GM23338 (cell line): ENCODE measurements at places on chromosomes 2 and 18. TPM values are rescaled to one million over a fixed set of nuclear protein-coding genes. Genes with fewer than 3 reads are reported as not detected.

DNA sequence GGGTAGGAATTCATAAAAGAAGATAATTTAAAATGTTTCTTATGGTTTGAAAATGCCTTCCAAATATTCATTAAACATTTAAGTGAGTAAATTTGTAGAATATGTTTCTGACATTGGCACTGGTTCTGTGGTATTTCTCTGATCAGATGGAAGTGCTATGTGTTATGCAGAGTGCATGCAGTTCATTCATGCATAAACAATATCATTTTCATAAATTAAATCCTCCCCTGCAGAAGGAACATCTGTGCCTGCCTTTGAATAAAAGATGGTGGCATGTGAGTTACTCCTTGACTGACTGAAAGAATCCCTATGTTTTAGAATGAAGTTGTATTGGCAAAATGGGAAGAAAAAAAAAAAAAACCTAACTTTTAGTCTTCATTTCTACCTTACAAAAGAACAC, 5.9 kb downstream of the NEUROD1 start:
- no peak for DNase-seq
- H3K4me1 ChIP-seq, result peaks cover 9% of the 10 kb centered on the region
- peaks cover 88% of the 10 kb centered on the region for H3K27me3 ChIP-seq
- H3K36me3 ChIP-seq, result no peaks in the 10 kb centered on the region
- H3K4me3 ChIP-seq, result no peak overlapping the region
- no peak overlapping the region for H3K27ac ChIP-seq

- no peaks in the 10 kb centered on the region for H3K36me3 ChIP-seq
- H3K27me3 ChIP-seq, result no peaks in the 10 kb centered on the region
- DNase-seq, result no peak
- no peak overlapping the region for H3K27ac ChIP-seq
- no peak overlapping the region for H3K4me3 ChIP-seq
These were observed 38.0 kb downstream of the KYNU start for GRCh38 chr2:142915502-142915901.

DNA sequence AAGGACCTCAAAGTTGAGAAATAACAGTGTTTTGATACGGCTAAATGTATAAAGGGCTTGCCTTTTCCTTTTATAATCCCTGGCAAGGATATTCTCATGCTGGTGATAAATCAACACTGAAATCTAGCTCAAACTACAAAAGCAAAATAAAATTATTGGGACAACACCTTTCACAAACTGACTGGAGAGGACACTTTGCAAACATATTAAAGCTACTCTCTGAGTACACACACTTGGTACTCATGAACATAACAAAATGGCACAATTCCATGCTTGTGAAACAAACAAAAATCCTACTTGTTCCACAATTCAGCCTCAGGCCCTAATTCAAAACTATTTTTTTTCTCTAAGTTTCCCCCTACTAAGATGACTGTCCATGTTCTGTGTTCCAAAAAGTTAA, 305.8 kb downstream of the ETAA1 start:
- no peaks in the 10 kb centered on the region for H3K4me1 ChIP-seq
- H3K27ac ChIP-seq, result no peak overlapping the region
- no peak overlapping the region for H3K4me3 ChIP-seq
- H3K36me3 ChIP-seq, result no peaks in the 10 kb centered on the region

DNA sequence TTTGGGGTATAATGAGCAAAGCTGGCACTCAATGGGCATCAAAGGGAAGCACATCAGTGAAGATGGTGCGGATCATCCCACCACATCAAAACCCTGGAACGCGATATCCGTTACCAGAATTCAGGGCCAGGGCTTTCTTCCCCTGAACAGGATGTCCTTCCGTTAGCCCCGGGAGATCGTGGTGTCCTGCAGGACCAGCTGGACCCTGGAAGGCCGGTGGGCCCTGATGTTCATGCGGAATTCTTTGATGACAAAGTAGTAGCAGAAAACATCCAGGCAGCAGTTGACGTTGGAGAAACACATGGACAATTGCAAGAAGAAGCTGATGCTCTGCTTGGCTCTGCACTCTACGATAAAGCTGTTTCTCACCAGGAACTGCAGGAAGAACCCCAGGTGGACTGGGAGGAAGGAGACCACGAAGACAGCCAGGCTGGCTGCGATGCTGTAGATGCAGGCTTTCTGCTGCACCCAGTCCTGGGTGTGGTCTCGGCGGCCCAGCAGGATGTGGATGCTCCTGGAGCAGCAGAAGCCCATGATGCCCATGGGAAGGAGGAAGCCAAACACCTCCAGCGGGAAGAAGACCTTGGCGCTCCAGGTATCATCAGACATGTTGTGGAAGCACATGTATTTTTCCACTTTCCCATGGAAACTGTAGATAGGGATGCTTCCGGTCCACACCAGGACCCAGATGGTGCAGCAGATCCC, 15.0 kb downstream of the GPR55 start:
- no peaks in the 10 kb centered on the region for H3K36me3 ChIP-seq
- H3K4me1 ChIP-seq, result peaks cover 12% of the 10 kb centered on the region
- no peak for DNase-seq
- no peak overlapping the region for H3K4me3 ChIP-seq

- no peak overlapping the region for H3K27ac ChIP-seq
- no peaks in the 10 kb centered on the region for H3K4me1 ChIP-seq
- H3K27me3 ChIP-seq, result no peaks in the 10 kb centered on the region
- H3K36me3 ChIP-seq, result no peaks in the 10 kb centered on the region
These were observed 111.9 kb upstream of the TEX51 start for GRCh38 chr2:126786765-126787164.

DNA sequence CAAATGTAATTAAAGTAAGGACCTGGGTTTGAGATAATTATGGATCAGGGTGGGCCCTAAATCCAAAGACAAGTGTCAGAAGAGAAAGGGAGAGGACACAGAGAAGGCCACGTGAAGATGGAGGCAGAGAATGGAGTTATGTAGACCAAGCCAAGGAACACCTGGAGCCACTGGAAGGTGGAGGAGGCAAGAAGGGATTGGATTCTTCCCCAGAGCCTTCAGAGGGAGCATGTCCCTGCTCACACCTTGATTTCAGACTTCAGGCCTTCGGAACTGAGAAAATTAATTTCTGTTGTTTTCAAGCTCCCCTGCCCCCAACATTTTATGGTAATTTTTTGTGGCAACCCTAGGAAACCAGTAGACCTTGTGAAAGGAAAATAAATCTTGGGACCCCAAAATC, 19.6 kb downstream of the CAPN14 start:
- no peaks in the 10 kb centered on the region for H3K36me3 ChIP-seq
- no peak overlapping the region for H3K4me3 ChIP-seq

GRCh38 chr2:162164802-162165201, 12.8 kb upstream of the GCG start:
- no peak overlapping the region for H3K4me3 ChIP-seq
- H3K4me1 ChIP-seq, result no peaks in the 10 kb centered on the region
- no peak overlapping the region for H3K27ac ChIP-seq
- H3K36me3 ChIP-seq, result no peaks in the 10 kb centered on the region

DNA sequence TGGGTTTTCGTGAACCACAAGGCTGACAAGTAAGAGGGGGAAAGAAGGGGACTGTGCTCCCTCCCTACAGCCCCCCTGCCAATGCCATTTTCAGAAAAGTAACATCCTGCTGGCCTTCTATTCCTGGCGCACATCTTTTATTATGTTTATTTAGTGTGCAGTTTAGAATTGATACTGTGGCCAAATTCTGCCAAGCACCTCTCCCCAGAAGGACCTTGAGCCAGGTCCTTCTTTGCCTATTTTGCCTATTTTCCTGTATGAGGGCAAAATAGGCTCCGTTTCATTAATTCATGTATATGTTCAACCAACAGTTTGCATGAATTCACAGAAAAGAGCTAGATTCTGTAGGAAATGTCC, 136.0 kb downstream of the MYO3B start:
- no peaks in the 10 kb centered on the region for H3K27me3 ChIP-seq
- no peak for DNase-seq
- no peaks in the 10 kb centered on the region for H3K36me3 ChIP-seq

DNA sequence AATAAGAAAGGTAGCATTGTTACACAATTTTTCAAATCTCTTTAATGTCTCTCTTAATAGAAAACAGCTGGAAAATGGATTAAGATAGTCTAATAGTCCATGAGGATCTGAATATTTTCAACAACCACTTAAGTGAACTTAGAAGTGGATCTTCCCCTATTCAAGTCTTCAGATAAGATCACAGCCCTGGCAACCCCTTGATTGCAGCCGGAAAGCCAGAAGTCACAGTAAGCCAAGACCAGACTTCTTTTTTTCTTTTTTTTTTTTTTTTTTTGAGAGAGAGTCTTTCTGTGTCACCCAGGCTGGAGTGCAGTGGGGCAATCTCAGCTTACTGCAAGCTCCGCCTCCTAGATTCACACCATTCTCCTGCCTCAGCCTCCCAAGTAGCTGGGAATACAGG, 18.6 kb upstream of the ZC3H15 start:
- DNase-seq, result no peak
- no peak overlapping the region for H3K4me3 ChIP-seq
- no peaks in the 10 kb centered on the region for H3K27me3 ChIP-seq
- no peaks in the 10 kb centered on the region for H3K4me1 ChIP-seq
- no peak overlapping the region for H3K27ac ChIP-seq
- no peaks in the 10 kb centered on the region; the same call in 1 of the 2 replicates for H3K36me3 ChIP-seq

GRCh38 chr2:47675196-47675825, 107.6 kb upstream of the MSH6 start:
- no peak overlapping the region for H3K4me3 ChIP-seq
- no peak overlapping the region for H3K27ac ChIP-seq
- H3K27me3 ChIP-seq, result no peaks in the 10 kb centered on the region

GRCh38 chr2:192184349-192184748, 10.4 kb downstream of the TMEFF2 start:
- no peaks in the 10 kb centered on the region for H3K27me3 ChIP-seq
- no peak for DNase-seq
- H3K4me3 ChIP-seq, result no peak overlapping the region
- H3K4me1 ChIP-seq, result no peaks in the 10 kb centered on the region
- H3K36me3 ChIP-seq, result no peaks in the 10 kb centered on the region

DNA sequence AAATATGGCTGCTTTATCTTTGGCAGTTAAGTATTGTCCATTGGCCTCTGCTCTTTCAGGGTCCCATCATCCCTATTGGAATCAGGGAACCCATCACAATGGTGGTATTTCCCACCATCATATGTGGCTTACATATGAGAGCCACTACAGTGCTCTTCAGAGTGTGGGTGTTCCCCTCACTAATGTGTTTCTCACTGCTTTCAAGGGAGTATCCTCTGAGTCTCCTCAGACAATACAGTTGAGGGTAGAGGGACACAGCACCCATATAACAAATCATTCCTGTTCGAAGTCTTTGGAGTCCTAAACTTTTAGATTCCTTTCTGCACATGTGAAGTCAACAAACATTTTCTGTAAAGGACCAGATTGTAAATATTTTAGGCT, 48.8 kb upstream of the DNAJC10 start:
- no peaks in the 10 kb centered on the region for H3K4me1 ChIP-seq
- no peaks in the 10 kb centered on the region for H3K27me3 ChIP-seq
- no peak overlapping the region for H3K4me3 ChIP-seq
- no peaks in the 10 kb centered on the region for H3K36me3 ChIP-seq
- no peak overlapping the region for H3K27ac ChIP-seq
- no peak for DNase-seq

DNA sequence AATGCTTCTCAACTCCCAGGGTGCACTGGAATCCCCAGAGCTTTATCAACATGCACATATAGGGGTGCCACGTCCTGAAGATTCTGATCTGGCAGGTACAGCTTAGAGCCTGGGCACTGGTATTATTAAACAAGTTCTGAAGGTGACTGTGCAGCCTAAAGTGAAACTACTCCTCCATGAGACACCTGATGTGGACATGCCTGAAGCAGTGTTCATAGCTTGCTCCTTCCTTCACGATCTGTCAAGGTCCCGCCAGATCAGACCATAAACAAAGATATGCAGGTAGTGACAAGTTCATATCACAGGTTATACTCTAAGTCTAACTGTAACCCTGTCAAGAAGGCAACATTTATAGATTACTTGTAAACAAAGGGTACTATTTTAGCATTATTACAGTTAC, 65.3 kb upstream of the DNER start:
- no peak overlapping the region for H3K4me3 ChIP-seq
- no peak overlapping the region for H3K27ac ChIP-seq

Gene TMEM163
- total RNA-seq, result 0.85 and 1.1 TPM in 2 replicates

Gene NYAP2
- total RNA-seq, result not detected in 2 replicates

Gene TBR1
- total RNA-seq, result not detected in 2 replicates

Gene SPP2
- total RNA-seq, result not detected in 2 replicates
